ENCODE measurements at places on chromosomes 5 and 9.

DNA sequence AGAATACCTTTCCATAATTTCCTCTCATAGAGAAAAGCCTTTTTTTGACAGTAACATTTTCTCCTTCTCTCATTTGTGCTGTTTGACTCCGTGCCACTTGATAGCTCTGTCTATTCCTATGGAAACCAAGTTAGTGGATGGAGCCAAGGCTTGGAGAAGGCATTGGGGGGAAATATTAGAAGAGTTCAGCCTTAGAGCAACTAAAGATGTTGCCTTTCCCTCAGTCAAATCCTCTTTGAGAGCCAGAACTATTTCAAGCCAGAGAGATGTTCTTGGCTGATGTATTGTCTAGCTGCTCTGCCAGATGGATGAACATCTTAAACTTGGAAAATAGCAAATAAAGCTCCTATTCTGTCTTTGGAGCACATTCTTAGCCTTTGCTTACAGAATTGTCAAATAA is 112.4 kb downstream of the INVS start:
- no peak for DNase-seq

- no peak for DNase-seq
Measured at GRCh38 chr9:108347463-108348188, 508.2 kb downstream of the ACTL7B start.

DNA sequence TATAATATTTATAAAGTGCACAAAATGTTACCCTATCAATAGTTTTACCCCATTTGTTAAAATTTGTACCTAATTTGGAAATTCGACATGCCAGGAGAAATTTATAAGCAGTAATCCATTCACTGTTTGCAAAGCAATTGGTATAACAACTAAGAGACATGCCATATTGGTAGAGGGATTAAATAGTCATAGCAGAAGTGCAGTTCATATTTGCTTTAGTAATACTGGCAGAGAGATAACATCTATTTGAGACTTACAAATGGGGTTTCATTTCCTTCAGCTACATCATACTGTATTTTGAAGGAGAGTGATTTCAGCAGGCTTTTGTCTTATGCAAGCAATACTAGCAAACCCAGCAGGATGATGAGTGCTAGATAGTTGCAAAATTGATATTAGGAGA is 610.4 kb upstream of the CDH10 start:
- DNase-seq, result no peak

DNA sequence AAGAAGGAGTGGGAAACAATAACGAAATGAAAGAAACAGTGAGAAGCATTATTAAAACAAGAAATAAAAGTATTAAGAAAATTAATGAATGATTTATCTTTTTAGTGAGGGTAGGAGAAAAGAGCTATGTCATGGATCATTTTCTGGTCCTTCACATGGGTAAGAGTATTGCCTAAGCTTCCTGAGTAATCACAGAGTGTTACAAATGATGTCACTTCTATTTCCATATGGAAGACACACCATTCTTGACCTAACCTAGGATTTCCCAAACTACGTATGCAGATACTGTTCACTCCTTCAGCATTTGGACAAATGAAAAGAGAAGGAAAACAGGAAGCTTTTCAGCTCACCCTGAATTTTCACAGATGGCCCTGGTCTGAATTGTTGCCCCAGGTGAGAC is 3.3 kb upstream of the TSLP start:
- no peak for DNase-seq

DNA sequence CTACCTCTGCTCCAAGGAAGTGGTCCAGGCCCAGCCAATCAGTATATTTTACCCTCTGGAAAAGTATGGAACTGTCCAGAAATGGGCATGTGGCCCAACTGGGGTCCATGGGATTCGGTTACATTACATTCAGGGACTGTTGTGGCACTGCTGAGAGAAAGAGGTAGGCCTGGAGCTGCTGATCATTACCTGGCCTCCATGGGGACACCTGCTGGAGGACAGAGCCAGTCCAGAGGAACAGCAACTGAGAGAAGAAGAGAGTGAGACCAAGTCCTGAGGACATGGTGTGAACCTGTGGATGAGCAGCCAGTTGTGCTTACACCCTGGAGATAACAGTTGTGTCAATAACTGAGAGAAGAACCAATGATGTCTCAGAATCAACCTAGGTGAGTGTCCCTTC is 48.2 kb downstream of the HMHB1 start:
- no peak for DNase-seq

GRCh38 chr9:18092138-18092537 is 381.8 kb upstream of the ADAMTSL1 start:
- DNase-seq, result no peak

DNA sequence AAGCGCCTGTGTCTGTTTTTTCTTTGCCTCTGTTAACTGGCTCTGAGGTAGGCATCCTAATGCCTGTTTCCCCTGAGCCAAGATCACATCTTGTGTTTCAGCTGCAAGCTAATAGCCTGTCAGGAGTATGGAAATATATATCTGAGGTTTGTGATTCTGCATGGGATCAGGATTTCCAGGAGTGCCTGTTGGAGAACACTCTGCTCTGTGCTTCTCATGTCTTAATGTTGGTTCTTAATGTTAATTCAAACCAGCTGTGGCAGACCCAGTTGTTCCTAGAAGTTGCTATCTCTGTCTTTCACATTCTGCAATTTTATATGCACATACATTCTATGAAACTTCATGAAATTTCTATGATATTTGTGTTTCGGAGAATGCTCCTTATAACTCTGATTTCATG is 72.1 kb downstream of the PGM5 start:
- DNase-seq, result no peak

- DNase-seq, result no peak
Measured at GRCh38 chr5:44911501-44911900, 102.8 kb downstream of the MRPS30 start.

GRCh38 chr9:98972716-98973115 is 29.0 kb downstream of the COL15A1 start:
- DNase-seq, result no peak

- DNase-seq, result no peak
Measured at GRCh38 chr9:70586476-70586875, 172.0 kb upstream of the KLF9 start.

GRCh38 chr5:68818057-68818695 is 275.6 kb upstream of the SLC30A5 start:
- peak; percentile 8 for DNase-seq

GRCh38 chr9:112852741-112853504 is 37.8 kb downstream of the SLC46A2 start:
- no peak for DNase-seq

- no peak for DNase-seq
Measured at GRCh38 chr5:95655575-95655974, 9.0 kb downstream of the RFESD start.

- no peak for DNase-seq
Measured at GRCh38 chr9:68919661-68920060, 94.3 kb downstream of the PRKACG start.

DNA sequence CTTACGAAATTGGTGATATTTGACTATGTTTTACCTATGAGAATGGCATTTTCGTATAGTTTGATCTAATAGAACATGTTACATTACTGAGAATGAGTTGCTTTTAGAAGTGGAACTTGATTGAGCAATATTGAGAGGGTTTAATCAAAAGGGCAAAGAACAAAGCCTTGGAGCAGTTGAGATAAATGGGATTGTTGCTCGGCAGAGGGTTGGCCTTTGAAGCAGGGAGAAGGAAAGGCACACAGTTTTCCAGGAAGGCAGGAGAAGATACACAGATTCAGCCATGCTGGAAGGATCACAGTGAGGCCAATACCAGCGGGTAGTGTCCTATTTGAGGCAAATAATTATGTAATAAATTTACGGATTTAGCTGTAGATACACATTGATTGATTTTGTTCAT is 19.5 kb downstream of the MAN2A1 start:
- no peak for DNase-seq

DNA sequence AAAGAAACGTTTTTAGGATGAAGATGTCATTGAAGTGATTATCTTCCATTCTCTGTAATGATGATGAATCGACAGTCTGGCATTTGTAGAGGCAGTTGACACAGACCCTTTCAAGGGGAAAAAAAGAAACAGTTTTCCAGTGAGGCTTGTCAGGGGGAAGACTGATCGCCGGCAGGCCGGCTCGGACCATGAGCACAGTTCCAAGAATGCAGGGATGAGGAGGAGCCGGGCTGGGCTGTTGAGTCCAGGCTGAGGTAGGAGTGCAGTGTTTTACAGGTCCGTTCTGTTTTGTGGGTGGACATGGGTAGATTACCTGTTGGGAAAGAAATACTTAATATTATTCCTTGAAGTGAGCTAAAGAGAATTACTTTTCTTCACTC is 194.6 kb downstream of the AOPEP start:
- peak; percentile 91 for DNase-seq

DNA sequence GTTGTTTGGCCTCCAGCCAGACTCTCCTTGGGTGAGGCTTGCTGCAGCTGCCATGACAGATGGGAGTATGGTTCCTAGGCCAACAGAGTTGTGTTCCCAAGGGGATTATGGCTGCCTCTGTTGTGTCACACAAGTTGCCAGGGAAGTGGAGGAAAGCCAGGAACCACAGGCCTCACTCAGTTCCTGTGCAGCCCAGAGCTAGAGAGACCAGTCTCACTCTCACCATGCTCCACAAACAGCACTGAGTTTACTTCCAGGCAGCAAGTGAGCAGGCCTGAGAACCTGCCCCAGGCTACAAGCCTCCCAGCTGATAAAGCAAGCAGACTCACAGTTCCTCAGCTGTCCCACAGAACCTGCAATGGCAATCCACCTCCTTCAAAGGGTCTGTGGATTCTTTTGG is 273.6 kb upstream of the TAS2R1 start:
- DNase-seq, result peak; percentile 16

GRCh38 chr5:73312146-73312871 is 136.3 kb downstream of the FOXD1 start:
- DNase-seq, result peak; percentile 100

DNA sequence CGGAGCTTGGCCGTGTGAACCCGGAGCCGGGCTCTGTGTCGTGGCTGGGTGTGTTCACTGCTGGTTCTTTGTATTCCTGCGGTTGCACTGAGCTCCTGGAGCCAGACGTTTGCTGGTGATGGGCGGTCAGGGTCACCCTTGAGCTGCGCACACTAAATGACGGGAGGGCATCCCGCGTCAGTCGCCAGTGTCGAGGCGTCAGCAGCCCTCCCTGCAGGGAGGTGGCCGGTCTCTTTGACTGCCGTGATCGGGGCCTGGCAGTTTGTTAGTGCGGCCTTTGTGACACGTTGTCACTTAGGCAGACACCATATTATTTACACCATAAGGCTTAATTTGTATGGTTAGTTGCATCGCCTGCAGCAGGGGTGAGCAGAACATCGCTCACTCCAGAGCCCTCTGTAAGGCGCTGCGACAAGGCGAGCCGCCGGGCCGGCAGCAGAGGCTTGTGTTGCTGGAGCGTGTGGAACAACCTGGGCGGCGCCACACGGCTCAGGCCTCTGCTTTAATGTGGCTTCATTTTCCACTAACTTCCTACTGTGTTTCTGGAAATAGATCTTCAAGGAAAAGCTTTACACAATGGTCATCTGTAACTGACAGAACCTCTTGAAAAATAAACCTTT is 8.3 kb downstream of the NDUFS6 start:
- no peak for DNase-seq

DNA sequence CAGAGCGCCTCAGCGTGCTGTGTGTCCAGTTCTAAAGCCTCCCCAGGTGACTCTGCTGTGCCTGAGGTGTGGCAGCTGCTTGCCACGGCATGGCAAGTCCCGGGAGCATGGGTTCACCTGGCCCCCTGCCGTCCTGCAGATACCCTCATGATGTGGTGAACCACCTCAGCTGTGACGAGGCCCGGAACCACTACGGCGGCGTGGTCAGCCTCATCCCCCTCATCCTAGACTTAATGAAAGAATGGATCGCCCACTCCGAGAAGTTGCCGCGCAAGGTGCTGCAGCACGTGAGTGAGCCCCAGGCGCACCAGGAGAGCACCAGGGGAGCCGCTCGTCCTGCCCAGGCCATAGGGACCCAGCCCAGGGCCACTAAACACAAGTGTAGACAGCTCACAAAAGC is 9.5 kb downstream of the SPACA9 start:
- no peak for DNase-seq

- no peak for DNase-seq
Measured at GRCh38 chr5:154444556-154445421, 1.0 kb upstream of the SAP30L start.

- no peak for DNase-seq
Measured at GRCh38 chr9:87603854-87604490, 106.3 kb downstream of the DAPK1 start.

DNA sequence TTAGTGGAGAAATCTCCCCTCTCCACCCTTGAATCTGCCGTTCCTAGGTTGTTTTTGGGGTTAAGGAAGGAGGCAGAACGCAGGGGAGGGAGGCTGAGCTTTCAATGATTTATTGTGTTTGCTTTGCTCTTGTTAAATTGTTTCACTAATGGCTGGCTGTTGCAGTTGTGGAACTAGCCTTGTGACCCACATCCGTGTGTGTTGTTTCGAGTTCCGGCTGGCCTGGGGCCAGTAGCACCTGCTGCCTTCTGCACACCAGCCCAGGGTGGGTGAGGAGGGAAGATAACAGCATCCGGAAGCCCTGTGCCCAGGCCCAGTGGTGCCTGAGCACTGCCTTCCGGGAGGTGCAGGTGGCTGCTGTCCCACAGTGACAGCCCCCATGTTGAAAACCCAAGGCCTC is 3.6 kb downstream of the ERGIC1 start:
- DNase-seq, result no peak

- no peak for DNase-seq
Measured at GRCh38 chr5:15135661-15136060, 264.1 kb upstream of the ANKH start.

GRCh38 chr9:131707733-131708157 is 32.1 kb downstream of the RAPGEF1 start:
- peak; percentile 85 for DNase-seq

- no peak for DNase-seq
Measured at GRCh38 chr5:101174981-101175380, 271.9 kb upstream of the ST8SIA4 start.

GRCh38 chr9:109908459-109909390 is 128.7 kb downstream of the PALM2AKAP2 start:
- peak; percentile 70 for DNase-seq

DNA sequence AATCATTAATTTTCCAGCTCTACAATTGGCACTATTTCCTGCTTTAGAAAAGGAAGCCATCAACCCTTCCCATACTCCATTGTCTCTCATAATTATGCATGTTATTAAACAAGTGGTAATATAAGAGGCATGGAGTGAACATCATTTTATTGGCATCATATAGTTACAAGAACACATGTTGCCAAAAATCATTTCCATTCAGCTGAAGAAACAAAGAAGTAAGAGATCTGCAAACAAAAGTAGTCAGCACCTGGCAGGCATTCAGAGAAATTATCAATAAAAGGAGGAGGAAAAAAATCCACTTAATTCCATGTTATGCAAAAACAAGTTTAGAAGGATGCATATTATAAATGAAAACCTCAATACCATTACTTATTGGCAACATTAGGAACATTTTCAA is 1208.2 kb upstream of the C9orf72 start:
- no peak for DNase-seq

DNA sequence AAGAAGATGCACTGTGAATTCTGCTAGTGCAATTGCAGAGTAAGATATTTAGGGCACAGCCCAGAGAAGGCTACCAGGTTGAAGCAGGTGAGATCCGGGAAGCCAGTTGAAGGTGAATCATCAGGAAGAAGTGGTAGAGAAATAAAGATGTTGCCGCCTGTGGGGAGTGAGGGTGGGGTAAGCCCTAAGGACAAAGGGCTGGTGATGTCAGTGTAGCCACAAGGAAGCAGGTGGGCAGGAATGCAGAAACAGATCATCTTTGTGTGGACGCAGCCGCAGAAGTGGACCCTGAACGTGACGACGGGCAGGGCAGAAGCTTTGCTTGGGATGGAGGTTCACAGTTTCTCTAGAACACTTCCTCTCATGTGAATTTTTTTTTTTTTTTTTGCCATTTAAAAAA is 164.2 kb downstream of the ACTL7B start:
- DNase-seq, result no peak

All from fibroblast of skin of right biceps (primary cell).